ENCODE measurements at places on chromosomes 16 and 17.

- DNase-seq, result no peak
These were observed 10.8 kb upstream of the GCSH start for GRCh38 chr16:81106826-81107503.

DNA sequence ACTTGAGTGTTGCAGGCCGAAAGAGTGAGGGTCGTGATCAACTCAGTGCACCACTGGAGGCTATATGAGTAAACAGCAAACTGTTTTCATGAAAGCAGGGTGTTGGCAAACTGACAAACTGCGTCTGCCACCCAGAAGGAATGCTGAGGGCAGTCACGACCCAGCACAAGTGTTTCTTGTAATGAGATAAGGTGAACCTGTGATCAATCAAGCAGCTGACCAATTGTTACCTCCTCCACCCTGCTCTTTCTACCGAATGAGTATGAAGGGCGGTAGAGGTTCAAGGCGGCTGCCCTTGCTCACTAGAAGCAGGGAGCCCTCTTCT lies 5.5 kb upstream of the SRL start:
- DNase-seq, result no peak

- DNase-seq, result no peak
These were observed 150.0 kb upstream of the RBFOX1 start for GRCh38 chr16:7182510-7183109.

GRCh38 chr16:87558682-87559081 lies 43.6 kb upstream of the JPH3 start:
- no peak for DNase-seq

- no peak for DNase-seq
These were observed 24.2 kb downstream of the TPSD1 start for GRCh38 chr16:1279945-1280589.

DNA sequence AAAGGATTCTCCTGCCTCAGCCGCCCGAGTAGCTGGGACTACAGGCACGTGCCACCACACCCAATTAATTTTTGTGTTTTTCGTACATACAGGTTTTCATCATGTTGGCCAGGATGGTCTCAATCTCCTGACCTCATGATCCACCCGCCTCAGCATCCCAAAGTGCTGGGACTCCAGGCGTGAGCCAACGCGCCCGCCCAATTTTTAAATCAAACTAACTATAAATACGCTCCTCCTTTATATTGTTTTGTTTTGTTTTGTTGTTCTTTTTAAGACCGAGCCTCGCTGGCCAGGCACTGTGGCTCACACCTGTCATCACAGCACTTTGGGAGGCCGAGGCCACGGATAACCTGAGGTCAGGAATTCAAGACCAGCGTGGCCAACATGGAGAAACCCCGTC lies 1.9 kb upstream of the UTP6 start:
- no peak for DNase-seq

DNA sequence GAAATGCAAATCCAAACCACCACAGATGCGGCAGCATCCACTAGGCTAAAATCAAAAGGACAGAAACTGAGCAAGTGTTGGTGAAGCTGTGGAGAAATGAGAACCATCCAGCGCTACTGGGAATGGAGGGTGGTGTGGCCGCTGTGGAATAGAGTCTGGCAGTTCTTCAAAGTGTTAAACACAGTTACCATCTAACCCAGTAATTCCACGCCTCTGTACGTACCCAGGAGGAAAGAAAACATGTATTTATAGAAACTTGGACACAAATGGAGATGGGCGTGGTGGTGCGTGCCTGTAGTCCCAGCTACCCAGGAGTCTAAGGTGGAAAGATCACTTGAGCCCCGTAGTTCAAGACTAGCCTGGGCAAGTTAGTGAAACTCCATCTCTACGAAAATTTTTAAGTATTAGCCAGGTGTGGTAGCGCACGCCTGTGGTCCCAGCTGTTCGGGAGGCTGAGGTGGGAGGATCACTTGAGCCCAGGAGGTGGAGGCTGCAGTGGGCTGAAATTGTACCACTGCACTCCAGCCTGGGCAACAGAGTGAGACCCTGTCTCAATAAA lies 11.6 kb downstream of the SLC25A10 start:
- DNase-seq, result no peak

- DNase-seq, result no peak
These were observed 10.8 kb downstream of the ALOX12B start for GRCh38 chr17:8076502-8077266.

DNA sequence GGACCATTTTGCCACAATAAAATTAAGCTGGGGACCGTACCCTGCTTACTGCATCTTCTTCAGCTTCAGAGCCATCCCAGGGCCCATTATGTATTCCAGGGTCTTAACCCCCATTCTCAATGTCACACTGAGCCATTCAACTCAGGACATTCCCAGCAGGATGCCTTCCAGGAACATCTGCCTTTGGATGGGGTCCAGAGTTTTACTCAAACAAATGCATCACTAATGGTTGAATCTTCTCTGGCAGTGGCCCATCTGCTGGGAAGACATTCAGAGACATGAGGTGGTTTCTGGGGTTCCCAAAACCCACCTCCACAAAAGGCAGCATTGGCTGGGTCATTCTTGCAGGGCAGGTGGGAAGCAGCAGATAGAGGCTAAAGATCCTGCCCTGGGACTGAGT lies 3.4 kb upstream of the SEC14L5 start:
- DNase-seq, result no peak

- DNase-seq, result no peak
These were observed 471.3 kb downstream of the NPIPA7 start for GRCh38 chr16:16850274-16850673.

- no peak for DNase-seq
These were observed 6.9 kb downstream of the ALYREF start for GRCh38 chr17:81884520-81884919.

GRCh38 chr17:6098823-6099180 lies 28.6 kb downstream of the WSCD1 start:
- no peak for DNase-seq

DNA sequence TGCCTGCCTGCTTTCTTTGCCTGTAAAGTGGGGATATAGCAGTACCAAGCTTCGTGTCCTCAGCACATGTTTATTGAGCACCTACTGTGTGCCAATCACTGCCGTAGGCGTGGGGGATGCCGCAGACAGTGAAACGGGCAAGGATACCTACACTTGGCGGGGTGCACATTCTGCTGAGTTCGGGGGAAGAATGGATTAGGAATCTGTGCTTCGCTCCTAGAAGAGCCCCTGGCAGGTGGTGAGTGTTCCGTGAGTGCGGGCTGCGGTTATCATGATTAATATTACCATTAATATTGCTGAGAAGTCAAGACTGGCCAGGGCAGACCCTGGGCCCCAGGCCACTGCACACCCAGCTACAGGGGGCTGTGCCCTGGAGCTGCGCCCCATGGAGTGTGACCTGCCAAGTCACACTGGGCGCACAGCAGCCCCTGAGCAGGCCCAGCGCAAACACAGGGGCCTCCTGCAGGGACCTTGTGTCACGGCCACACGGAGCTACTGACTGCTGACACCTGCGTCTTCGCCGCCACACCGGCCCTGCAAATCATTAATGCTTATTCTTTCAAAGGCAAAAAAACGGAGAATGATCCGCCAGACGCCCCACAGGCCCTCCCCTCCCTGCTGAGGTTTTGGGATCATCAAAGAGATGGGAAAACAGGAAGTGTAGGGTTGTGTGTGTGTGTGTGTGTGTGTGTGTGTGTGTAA lies 213.4 kb upstream of the GSE1 start:
- DNase-seq, result no peak

DNA sequence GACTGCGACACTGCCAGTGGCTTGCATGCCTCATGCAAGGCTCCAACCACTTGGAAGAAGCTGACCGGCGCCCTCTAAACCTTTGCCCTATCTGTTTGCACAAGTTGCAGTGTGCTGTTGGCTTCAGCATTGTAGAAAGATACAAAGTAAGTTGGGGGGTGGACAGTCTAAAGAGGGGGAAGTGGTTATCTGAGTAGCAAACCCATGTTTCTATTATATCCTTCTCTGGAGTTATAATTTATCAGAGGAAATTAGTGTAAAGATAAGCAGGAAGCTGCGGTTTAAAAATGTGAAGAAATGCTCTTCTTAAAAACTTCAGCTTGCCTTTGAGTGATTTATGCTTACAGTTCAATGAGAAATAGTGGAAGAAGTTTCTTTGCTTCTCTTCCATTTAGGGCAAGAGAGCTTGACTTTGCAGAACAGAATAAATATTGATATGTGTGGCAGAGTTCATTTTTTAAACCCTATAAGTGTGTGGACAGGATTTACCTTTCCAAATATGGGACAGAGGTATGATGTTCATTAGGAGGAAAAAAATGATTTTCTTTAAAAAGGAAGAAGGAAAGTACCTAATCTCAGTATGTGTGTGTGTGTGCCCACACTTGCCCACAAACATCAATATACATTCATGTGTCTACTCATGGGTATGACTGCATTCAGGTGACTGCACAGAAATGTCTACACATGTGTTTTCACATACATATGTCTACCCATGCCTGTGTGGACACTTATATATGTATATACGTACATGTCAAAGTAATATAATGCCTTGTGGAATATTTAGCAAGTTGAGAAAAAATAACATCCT lies 8.1 kb downstream of the AMZ2 start:
- DNase-seq, result no peak

DNA sequence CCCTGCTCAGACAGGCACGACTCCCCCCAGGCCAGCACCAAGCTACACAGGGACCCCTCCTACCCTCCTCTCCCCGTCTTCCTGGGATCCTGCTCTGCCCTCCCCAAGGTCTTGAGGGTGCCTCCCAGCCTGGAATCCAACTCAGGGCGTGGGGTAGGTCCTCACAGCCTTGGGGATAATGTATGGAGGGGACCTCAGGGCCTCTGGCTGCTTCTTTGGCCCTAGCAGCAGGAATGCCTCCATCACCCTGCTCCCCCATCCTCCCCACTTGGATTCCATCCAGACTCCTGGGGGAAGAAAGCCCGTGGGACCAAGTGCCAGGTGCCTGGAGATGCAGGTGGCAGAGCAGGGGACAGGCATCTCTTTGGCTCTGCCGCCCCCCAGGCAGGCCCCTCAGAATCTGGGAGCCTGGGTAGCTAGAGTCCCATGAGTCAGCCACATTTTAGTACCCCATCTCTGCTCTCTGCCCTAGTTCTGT lies 10.7 kb upstream of the STAC2 start:
- no peak for DNase-seq

GRCh38 chr16:68257251-68257905 lies 6.9 kb upstream of the SLC7A6 start:
- DNase-seq, result no peak

DNA sequence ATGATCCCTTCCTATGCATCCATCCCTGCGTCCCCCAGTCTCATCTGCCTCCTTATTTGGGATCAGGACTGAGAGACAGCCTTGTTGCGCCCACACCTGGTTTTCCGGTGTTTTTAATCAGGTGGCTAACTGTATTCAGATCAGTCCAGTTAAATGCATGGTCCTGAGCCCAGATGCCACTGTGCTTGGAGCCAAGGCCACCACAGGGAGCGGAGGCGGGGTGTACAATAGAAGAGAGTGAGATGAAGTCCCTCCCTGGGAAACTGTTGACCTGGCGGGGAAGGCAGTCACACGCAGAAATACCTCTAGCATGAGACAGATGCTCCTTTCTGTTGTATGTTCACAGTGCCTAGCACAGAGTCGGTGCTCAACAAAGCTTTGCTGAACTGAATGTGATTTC lies 6.3 kb downstream of the RCVRN start:
- no peak for DNase-seq

DNA sequence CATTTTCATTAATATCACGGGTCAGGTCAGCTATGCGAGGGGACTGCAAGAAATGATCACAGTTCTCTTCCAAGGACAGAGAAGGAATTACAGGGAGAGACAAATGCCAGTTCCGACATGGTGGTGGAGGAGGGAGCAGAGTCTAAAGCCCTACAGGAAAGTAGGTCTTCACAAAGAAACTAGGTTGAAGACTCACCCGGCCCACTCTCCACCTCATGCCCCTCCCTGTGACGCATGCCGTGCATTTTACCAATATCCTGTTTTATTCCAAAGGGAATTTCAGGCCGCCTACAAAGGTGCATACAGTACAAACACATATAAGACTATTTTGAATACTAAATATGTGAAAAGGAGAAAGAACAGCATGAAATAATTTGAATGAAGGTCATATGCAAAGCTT lies 56.8 kb downstream of the CDH11 start:
- no peak for DNase-seq

DNA sequence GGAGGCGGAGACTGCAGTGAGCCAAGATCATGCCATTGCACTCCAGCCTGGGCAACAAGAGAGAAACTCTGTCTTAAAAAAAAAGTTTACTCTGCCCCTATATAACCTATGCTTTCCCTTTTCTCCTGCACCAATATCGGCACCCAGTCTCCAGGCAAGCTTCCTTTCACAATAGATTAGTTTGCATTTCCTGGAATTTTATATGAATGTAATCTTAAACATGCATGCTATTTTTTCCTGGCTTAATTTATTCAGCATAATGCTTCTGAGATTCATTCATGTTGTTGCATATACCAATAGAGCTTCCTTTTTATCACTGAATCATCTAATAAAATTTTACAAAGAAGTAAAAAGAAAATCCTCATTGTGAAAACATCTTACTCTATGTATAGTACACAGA lies 59.4 kb downstream of the USP32 start:
- no peak for DNase-seq

GRCh38 chr17:79097226-79098055 lies 22.8 kb downstream of the ENGASE start:
- no peak for DNase-seq

DNA sequence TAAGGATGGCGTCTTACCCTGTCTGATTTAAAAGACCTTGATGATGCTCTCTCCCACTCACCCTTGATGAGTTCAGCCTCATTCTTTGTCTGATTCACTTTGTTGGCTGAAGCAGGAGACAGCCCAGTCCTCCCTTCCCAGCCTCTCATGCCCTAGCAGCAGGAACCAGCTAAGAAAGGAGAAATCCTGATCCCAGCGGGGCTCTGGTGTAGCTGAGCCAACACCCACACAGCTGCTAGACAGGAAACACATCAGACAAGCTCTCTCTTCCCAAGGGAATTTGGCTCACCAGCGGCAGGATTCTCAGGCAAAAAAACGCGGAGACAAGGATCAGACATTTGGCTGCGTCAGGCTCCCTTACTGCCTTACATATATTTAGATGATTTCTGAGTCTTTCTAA lies 211.5 kb downstream of the CDH11 start:
- peak; percentile 7 for DNase-seq

DNA sequence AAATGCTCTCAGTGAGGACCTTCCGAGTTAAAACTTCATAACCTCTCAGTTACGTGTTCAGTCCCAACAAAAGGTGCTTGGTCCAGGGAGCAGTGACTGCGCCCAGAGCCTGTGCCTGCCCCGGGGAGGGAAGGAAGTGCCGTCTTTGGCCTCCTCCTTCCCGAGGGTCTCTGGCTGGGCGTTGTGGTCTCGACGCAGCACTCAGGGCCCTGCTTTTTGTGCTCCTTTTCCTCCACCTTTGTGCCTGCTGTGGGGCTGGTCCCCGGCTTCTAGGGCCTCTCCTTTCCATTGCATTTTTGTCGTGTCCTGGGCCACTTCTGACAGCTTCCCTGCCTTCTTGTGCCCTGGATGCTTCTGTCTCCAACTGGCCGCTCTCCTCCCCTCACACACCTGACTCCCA lies 29.1 kb downstream of the CRAMP1 start:
- DNase-seq, result no peak
